Bone marrow (tissue), 2 donors: ENCODE measurements at places on chromosomes 13 and 19.

DNA sequence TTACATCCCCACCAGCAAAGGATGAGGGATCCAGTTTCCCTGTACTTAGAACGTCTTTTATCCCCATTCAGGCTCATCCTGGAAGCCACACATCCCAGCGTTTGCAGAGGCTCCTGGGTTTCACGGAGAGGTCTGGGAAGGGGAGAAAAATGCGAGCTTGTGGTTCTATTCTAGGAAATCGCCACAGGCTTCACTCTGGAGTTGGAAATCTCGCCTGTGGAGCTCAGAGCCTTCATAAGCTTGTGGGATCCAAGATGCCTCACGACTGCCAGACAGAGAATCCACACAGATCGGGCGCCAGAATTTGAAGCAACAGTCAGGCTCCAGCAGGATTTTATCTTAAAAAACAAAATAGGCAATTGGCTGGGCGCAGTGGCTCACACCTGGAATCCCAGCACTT lies 157.9 kb downstream of the PTPRS start:
- no peak for DNase-seq

DNA sequence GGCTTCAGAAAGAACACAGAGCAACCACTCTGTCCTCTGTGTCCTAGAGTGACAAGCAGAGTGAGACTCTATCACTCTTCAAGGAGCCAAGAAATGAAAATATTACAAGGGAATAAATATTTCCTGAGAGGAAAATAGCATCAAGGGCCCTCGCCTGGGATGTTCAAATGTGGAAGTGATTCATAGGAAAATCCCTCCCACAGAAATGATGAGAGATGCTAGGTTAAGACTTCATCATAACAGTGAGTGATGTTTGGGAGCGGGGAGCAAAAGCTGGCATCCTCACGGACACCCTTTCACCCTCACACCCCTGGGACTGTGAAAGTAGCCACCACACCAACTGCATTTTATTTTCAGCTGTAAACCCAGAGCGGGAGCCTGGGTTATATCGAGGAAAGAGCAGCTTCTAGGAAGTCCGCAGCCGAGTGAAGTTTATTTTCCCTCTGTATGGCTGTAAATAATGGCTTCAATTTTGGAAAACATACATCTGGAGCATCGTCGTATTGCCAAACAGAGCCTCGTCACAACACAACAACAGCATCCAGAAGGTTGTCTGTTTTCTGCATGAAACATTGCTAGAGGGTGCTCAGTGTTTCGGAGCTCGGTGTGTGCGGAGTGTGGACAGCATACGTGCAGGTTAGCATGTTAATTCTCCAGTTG lies 54.8 kb downstream of the DLEU7 start:
- DNase-seq = no peak

DNA sequence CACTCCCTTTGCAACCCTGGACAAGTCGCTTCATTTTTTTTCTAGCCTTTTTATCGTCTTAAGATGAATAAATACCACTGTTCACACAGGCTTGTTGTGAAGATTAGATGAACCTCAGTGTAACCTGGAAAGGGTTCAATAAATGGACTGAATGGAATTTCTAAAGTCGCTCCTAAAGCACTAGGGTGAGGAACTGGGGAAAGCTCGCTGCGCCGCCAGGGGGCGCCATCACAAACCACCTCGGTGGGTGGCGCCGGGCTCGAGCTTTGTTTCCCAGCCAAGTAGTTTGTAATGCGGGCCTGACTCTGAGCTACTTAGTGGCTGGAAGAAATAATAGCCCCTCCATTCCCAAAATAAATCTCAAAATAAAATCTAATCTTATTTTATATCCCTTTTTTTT lies 2.2 kb upstream of the CEACAM6 start:
- DNase-seq = peak; percentile 32

DNA sequence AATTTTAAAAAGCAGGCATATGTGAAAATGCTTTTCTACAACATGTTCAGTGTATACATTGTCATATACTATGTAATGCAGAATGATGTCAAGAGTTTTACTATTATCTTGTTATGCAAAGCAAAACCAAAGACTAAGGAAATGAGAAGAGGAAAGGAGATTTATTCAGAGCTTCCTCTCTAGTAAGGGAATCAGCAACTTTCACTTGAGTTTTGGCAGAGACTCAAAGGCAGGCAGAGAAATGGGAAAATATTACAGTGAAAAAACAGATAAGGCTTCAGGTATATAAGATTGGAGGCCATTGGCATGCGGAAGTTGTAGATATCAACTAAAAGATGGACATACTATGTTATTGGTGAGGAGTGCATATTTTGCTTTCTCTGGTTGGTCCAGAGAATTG lies 512.0 kb upstream of the PCDH20 start:
- no peak for DNase-seq

- no peak for DNase-seq
These were observed 3.5 kb upstream of the EPHX3 start for GRCh38 chr19:15235781-15236180.

DNA sequence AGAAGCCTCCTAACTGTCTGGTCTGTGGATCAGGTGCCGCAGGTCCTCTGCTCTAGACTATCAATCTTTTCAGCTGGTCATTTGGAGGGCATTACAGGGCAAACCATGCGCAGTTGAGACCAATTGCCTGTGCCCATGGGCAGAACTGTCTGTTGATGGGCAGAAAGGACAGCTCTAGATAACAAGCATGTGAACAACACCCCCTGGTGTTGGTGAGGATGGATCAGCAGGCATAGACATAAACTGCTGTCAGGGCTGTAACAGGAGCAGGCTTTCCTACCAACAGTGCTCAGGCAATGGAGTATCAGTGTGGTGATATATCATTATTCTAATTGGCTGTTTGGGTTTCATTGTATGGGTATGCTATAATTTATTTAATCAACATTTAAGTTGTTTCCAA lies 104.7 kb upstream of the KL start:
- DNase-seq = no peak

DNA sequence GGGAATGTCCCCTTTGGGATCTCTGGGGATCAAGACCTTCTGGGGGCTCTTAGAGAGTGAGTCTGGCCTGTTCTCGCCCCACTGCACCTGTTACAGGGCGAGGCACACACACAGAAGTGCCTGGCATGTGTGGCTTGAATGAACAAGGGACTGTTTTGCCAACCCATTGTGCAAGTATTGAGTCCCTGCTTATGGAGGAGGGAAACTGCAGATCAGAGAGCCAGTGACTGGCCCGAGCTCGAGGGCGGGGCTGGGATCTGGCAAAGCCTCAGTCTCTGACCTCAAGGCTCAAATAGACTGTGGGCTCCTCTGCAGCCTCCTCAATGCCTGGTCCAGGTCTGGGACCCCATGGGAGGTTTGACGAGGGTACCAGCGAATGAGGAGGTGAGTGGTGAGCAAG lies 5.5 kb downstream of the RAVER1 start:
- DNase-seq = no peak

- no peak for DNase-seq
These were observed 90.4 kb downstream of the TBC1D4 start for GRCh38 chr13:75391432-75392100.
